PC-3 (cell line): ENCODE measurements at places on chromosomes 7 and 10. TPM values are rescaled to one million over a fixed set of nuclear protein-coding genes. Genes with fewer than 3 reads are reported as not detected.

The NPM3 gene
- total RNA-seq = 117 and 128 TPM in 2 replicates

The RNF32 gene
- total RNA-seq = 1.7 and 2.2 TPM in 2 replicates

The SFMBT2 gene
- total RNA-seq = 1.9 and 2.1 TPM in 2 replicates

The CALHM3 gene
- 2.3 and 4.1 TPM in 2 replicates for total RNA-seq

The ANKRD7 gene
- total RNA-seq = not detected in 2 replicates

The SDHAF3 gene
- 9.5 and 19.9 TPM in 2 replicates for total RNA-seq

The ANKRD61 gene
- 0.23 and 0.26 TPM in 2 replicates for total RNA-seq

The AMZ1 gene
- 0.75 TPM in 1 of 2 replicates, not detected in the other for total RNA-seq

The SEMA4G gene
- 2.6 TPM in 2 replicates for total RNA-seq

The IDI2 gene
- not detected in 2 replicates for total RNA-seq

The ERLIN1 gene
- 13.5 and 15.1 TPM in 2 replicates for total RNA-seq

The CTBP2 gene
- total RNA-seq = 78.9 and 97.2 TPM in 2 replicates

The FRMD4A gene
- total RNA-seq = 7.1 and 9.8 TPM in 2 replicates

The TFAM gene
- total RNA-seq = 96.8 and 121 TPM in 2 replicates

The TFEC gene
- 0.12 and 0.15 TPM in 2 replicates for total RNA-seq

The RGR gene
- total RNA-seq = not detected in 2 replicates

The SLC13A1 gene
- not detected in 2 replicates for total RNA-seq

The SGCE gene
- total RNA-seq = 30.4 and 31.5 TPM in 2 replicates

The ASZ1 gene
- total RNA-seq = not detected in 2 replicates

The CALCR gene
- not detected in 2 replicates for total RNA-seq

The AGMO gene
- 0.11 TPM in 1 of 2 replicates, not detected in the other for total RNA-seq

The ENO4 gene
- 0.35 TPM in 1 of 2 replicates, not detected in the other for total RNA-seq

The ITPRID1 gene
- not detected in 2 replicates for total RNA-seq

The EPDR1 gene
- total RNA-seq = 22.7 and 26.6 TPM in 2 replicates
